ENCODE measurements at places on chromosomes 13 and 19. TPM values are rescaled to one million over a fixed set of nuclear protein-coding genes. Genes with fewer than 3 reads are reported as not detected.

The RLN3 gene
- total RNA-seq: not detected

The SLC10A2 gene
- not detected for total RNA-seq

The MBD3L2 gene
- not detected for total RNA-seq

DNA sequence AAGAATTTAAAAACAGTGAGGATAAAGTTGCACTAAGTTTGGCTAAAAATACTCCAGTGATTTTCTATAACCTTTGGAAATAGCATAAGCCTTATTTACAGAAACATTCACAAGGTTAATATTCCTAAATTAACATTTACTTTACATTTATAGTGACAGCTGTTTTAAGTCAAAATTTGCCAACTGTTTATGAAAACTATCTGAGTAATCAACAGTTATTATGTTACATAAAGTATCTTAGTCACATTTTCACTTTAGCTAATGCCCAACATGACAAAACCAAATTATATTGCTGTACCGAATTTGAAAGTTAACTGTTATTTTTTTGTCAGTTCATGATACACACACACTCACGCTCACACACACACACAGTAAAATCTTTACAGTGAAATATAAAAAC is 1.2 kb downstream of the TNFRSF19 start:
- H3K27ac ChIP-seq: no peak overlapping the region
- H3K36me3 ChIP-seq: no peaks in the 10 kb centered on the region
- no peak for DNase-seq
- H3K27me3 ChIP-seq: peaks cover 35% of the 10 kb centered on the region

- no peak overlapping the region for H3K27ac ChIP-seq
- H3K27me3 ChIP-seq: no peaks in the 10 kb centered on the region
These were observed 266.8 kb upstream of the TSHZ3 start for GRCh38 chr19:31616031-31616430.

DNA sequence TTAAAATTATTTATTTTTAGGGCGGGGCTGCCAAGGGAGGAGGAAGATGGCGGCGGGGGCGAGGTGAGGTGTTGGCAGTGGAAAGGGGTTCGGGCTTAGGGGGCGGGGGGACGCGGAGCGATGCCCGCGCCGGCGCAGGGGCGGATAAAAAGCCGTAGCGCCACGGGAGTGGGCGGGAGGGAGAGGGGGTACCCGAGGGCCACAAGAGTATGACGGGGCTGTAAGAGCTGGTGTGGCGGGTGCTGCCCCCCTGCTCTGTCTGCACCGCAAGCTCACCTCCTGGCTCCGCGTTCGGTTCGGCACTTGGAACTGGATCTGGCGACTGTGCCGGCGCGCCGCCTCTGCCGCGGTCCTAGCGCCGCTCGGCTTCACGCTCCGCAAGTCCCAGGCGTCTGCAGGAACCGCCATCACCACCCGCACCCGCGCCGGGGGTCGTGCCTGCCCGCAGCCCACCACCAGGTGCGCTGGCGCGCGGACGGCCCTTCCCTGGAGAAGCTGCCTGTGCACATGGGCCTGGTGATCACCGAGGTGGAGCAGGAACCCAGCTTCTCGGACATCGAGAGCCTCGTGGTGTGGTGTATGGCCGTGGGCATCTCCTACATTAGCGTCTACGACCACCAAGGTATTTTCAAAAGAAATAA is 265.2 kb upstream of the SGCG start:
- H3K27me3 ChIP-seq: peaks cover 24% of the 10 kb centered on the region
- no peaks in the 10 kb centered on the region for H3K36me3 ChIP-seq
- peaks cover 5% of the 10 kb centered on the region for H3K4me1 ChIP-seq
- DNase-seq: no peak

- DNase-seq: no peak
- H3K4me1 ChIP-seq: peaks cover 2% of the 10 kb centered on the region
- H3K27ac ChIP-seq: no peak overlapping the region
- no peak overlapping the region for H3K4me3 ChIP-seq
- no peaks in the 10 kb centered on the region for H3K36me3 ChIP-seq
These were observed 723.8 kb downstream of the UQCRFS1 start for GRCh38 chr19:28489126-28489660.

DNA sequence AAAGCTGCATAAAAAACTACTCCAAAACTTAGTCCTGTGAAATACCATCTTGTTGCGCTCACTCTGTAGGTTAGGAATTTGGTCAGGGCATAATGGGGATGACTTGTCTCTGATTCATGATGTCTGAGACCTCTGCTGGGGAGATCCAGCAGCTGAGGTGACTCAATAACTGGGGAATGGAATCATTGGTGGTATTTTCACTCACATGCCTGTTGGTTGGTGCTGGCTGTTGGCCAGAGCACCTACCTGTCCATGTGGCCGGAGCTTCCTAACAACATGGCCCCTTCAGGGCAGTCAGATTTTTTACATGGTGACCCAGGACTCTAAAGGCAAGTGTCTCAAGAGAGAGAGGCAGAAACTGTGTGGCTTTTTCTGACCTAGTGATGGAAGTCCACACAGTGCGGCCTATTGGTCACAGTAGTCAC is 7.4 kb upstream of the ESD start:
- no peaks in the 10 kb centered on the region for H3K36me3 ChIP-seq
- no peak overlapping the region for H3K27ac ChIP-seq
- no peaks in the 10 kb centered on the region for H3K4me1 ChIP-seq
- DNase-seq: no peak
- H3K27me3 ChIP-seq: peaks cover 8% of the 10 kb centered on the region

DNA sequence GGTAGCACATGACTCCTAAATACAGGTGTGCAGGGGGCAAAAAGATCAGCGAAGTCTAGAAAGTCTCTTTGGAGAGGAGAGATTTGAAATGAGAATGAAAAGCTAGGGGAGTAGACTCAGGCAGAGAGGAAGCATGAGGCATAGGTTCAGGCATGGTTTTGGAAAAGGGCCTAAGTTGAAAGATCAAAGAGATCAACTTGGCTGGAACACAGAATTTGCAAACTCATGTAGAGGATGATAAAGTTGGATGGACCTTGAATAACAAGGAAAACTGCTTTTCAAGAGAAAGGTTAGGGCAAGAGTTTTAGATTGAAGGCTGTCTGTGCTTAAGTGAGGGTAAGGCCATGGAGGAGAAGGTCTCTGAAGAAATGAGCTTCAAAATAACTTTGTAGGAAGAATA is 47.4 kb upstream of the UBAC2 start:
- no peaks in the 10 kb centered on the region for H3K27me3 ChIP-seq
- no peak for DNase-seq
- H3K27ac ChIP-seq: peak overlapping the region; percentile 13
- no peaks in the 10 kb centered on the region for H3K36me3 ChIP-seq

DNA sequence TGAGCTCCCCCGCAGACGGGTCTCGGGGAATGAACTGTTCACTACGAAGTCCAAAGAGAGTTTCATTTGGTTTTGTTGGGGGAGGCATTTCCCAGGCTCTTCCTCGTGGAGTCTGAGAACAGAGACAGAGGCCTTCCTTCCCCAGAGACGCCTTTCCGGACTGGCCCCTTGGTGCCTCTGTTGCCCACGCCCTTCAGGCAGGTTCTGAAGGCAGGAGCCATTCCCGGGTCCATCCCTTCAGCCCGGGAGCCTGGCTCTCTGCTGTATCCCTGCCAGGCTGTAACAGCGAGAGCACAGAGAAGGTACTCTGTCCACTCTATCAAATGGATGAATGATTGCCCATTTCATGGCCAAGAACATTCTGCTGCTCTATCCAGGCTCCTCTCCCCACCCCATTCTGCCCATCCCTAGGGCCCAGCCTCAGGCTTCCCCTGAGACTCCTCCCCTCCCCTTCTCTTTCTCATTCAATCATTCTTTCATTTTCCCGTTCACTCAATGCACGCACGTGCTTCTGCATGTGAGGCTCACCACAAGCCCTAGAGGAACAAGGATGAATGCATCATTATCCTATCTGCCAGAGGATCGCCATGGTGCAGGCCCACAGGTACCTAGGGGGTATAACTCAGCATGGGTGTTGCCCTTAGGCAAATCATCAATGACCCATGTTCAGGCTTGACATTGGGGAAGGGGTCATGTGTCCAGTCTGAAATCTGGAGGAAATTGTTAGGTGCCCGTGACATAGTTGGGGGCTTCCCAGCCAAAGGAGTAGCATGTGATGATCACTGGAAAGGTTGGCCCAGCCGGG is 298.6 kb downstream of the ZNF536 start:
- no peaks in the 10 kb centered on the region for H3K4me1 ChIP-seq
- H3K27ac ChIP-seq: no peak overlapping the region
- no peak for DNase-seq

GRCh38 chr19:47315125-47315821 is 5.6 kb downstream of the C5AR1 start:
- no peaks in the 10 kb centered on the region for H3K4me1 ChIP-seq
- no peak overlapping the region for H3K27ac ChIP-seq
- DNase-seq: no peak
- peaks cover 7% of the 10 kb centered on the region for H3K27me3 ChIP-seq
- H3K4me3 ChIP-seq: no peak overlapping the region

DNA sequence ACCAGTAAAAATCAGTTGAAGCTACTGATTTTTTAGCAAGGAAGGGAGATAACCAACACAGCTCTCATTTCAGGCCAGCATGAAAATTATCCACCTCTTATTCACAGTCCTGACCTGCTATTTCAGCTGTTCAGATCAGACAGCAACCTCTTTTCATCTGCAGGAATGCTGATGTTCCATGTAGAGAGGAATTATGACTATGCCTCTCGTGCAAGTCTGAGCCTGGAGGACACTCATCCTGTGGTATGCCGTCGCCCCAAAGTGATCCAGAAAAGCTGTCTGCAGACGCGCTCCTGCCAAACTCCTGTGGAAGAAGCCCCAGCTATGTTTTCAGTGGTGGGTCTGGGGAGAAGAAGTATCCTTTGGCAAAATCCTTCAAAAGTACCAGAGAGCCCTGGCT is 563.5 kb upstream of the SLITRK1 start:
- H3K36me3 ChIP-seq: no peaks in the 10 kb centered on the region
- H3K27ac ChIP-seq: no peak overlapping the region
- no peaks in the 10 kb centered on the region for H3K27me3 ChIP-seq
- H3K4me3 ChIP-seq: no peak overlapping the region
- DNase-seq: no peak
- no peaks in the 10 kb centered on the region for H3K4me1 ChIP-seq

DNA sequence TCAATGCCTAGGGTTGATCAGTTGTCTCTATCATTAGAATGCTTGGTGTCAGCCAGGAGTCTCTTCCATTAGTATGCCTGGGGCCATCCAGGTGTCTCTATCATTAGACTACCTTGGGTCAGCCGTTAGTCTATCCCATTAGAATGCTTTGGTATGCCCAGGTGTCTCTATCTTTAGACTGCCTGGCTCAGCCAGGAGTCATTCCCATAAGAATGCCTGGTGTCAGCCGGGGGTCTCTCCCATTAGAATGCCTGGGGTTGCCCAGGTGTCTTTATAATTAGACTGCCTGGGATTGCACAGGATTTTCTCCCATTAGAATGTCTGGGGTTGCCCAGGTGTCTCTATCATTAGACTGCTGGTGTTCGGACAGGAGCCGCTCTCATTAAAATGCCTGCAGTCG is 1442.9 kb downstream of the UQCRFS1 start:
- peaks cover 13% of the 10 kb centered on the region for H3K36me3 ChIP-seq
- H3K4me1 ChIP-seq: no peaks in the 10 kb centered on the region
- no peak overlapping the region for H3K27ac ChIP-seq
- no peak overlapping the region for H3K4me3 ChIP-seq
- H3K27me3 ChIP-seq: no peaks in the 10 kb centered on the region
- no peak for DNase-seq
